Fibroblast of skin of back (primary cell): ENCODE measurements at places on chromosomes 5 and 9.

DNA sequence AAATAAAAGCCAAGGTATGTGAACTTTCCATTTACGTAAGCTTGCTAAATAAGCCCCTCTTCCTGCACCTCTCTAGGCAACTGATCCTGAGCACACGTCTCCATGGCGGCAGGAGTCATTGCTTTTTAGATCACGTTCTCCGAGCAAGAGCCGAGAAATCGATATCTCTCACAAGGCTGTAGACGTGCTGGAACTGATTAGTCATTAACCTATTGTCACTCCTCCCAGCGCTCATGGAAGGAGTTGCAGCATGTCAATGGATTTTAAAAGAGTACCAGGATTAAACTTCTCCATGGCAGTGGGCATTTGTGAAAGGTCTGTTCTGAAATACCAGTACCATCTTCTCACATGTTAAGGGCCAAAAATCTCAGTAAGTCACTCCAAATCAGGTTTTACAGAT, 4.7 kb upstream of the ADCY2 start:
- DNase-seq, result no peak

DNA sequence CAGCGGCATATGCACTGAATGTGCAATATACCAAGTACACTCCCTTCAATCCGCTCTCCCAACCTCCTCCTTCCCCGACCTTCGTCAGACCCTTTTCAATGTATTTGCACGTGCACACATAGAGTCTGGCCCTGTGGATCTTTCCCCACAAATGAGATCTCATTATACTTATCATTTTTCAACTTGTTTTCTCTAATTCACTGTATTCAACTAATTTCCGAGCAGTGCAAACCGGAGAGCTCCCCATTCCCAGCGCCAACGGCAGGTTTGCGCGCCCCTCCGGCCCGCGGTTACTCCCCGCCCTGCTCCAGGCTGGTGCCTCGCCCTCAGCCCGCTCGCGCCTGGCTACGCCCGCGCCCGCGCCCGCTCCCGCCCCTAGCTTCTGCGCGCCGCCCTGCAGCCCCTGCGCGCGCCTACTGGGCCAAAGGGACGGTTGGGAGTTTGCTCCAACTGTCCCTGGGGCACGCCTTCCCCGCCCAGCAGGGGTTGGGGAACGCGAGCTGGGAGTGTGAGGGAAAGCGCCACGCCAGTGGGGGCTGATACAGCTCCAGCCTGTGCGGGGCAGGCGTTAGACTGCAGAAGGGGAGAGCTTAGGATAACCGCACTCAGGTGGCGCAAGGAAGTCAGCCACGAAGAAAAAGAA, 3.3 kb upstream of the CDC20B start:
- peak; percentile 36 for DNase-seq

DNA sequence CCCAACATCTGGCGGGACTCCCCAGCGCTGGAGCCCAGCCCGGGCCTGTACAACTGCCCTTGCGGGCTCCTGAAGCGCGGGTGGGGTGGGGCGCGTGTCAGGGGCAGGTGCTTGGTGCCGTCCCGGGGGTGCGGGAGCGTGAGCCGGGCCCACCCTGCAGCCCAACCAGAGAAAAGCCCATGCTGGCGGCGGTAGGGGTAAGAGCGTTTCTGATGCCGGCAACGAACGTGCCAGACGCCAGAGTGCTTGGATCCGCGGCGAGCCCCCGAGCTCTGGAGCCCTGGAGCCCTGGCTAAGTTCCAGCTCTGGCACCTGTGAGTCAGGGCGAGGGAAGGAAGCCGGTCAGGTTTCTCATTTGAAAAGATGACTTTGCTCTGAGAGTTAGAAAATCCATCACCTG, 58.0 kb downstream of the ZNF510 start:
- DNase-seq, result no peak

DNA sequence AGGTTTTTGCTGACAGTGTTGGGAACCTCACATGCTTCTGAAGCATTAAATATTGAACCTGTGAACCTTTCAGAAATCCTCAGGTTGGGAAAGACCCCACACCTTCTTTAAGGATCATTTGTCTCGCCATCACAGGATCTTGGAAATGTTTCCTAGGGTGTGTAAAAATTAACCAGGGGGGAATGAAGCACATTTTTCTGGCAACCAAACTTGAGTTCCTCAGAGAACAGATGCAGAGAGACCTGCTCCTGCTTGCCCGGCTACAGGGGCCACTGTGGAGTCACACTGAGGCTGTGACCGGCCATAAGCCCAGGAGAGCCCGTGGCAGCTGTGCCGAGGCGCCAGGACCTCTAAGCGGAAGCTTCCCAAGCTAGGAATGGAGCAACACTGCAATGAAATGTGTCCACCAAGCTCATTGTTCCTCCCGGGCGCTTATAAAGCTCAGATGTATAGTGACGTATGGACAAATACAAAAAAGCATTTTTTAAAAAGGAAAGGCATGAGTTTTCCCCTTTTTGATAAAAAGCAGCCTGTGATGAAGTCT, 7.7 kb downstream of the CXCL14 start:
- no peak for DNase-seq

- peak; percentile 82 for DNase-seq
Observed at GRCh38 chr5:38807570-38808483, 38.0 kb upstream of the OSMR start.

GRCh38 chr9:12230708-12231107, 462.5 kb upstream of the TYRP1 start:
- no peak for DNase-seq

GRCh38 chr9:131668057-131668438, 71.8 kb downstream of the RAPGEF1 start:
- DNase-seq, result no peak

DNA sequence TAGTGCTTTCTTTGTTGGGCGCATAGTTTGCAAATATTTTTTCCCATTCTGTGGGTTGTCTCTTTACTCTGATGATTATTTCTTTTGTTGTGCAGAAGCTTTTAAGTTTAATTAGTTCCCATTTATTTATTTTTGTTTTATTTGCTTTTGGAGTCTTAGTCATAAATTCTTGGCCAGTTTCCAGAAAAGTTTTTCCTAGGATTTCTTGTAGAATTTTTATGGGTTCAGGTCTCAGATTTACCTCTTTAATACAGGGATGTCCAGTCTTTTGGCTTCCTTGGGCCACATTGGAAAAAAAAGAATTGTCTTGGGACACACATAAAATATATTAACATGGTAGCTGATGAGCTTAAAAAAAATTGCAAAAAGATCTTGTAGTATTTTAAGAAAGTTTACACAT, 122.0 kb downstream of the WDR70 start:
- peak; percentile 14 for DNase-seq

DNA sequence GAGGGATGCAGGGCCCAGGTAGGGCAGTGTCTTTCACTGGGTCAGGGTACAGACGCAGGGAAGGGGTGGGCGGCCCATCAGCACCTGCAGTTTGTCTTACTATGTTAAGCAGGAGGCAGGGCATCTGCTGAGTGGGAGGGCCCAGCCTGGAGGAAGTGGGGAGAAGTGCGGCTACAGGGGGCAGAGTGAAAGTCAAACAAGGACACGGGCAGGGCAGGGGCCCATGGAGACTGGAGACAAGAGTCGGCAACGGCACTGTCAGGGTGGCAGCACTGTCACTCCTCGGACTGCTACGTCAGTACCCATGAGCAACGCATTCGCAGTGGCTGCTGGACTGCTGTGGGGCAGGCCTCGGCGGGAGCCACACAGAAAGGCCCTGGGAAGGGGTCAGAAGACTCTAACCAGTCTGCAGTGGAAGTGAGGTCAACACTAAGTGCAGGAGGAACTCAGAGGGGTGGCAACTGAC, 19.7 kb downstream of the CAMSAP1 start:
- no peak for DNase-seq
